Activated CD4-positive, alpha-beta T cell treated with anti-CD3 and anti-CD28 coated beads for 4 hours (primary cell): ENCODE measurements at places on chromosomes 7 and 10.

GRCh38 chr10:77586719-77587415 lies 50.7 kb downstream of the KCNMA1 start:
- DNase-seq = no peak

DNA sequence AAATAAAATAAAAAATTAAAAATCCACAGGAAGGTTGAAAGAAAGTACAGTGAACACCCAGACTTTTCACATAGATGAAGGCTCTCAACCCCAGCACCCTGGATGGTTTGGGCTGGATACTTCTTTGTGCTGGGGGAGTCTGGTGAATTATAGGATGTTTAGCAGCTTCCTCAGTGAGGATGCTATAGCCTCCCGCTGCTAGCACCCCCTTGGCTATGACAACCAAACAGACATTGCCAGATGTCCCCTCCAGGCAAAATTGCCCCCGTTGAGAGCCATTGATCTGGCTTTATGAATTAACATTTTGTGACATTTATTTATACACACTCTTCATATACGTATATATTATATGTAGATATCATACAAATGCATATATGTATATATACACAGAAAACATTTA lies 21.6 kb downstream of the SMKR1 start:
- no peak for DNase-seq

DNA sequence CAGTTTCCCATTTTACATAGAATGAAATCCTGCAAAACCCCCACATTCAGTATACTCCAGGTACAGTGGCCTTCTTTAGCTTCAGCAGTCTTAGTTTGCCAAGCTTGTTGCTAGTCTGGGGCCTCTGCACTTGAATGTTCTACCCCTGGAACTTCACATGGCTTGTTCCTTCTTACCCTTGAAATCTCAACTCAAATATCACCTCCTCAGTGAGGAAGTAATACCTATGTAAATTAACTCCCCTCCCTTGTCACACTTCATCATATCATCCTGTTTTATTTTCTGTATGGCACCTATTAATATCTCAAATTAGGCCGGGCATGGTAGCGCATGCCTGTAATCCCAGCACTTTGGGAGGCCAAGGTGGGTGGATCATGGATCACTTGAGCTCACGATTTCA lies 163.8 kb upstream of the KAT6B start:
- no peak for DNase-seq

GRCh38 chr7:36604806-36605205 lies 119.5 kb downstream of the AOAH start:
- DNase-seq = no peak

DNA sequence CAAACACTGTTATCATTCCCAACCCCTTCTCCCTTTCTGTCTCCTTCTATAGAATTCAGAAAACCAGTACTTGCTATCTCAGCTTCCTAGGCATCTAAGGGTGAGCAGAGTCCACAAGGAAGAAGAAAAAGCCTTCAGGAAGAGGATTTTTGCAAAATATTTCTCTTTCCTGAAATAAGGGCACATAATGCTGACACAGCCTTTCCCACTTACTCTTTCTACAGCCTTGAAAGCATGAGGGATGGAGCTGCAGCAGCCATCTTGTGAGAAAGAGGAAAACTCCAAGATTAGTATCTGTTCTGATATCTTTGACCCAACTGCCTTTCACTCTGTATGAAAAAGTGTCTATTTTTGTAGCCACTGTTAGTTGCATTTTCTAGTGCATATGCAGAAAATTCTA lies 826.2 kb downstream of the KCNMA1 start:
- DNase-seq = no peak

DNA sequence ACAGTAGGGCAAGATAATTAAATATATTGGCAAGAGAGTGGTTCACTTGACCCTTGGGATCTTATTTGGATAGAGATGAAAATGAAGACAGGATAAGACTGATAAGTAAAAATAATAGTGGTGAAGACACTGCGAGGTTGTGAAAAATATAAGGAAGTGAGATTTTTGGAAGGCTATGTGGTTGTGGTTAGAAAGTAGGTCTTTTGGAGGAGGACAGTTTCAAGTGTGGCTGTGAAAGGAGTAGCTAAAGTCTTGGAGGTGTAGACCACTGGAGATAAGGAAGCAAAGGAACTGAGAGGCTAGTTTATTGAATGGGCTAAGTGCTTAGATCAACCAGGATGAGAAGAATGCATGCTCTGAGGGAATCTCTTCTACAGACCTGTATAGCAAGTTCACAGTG lies 11.2 kb downstream of the MIOS start:
- DNase-seq = no peak
